ENCODE measurements at places on chromosomes 6 and 20.

- no peak for DNase-seq
Measured at GRCh38 chr6:67336014-67336413, 1299.1 kb upstream of the ADGRB3 start.

- DNase-seq: no peak
Measured at GRCh38 chr20:58906111-58906510, 53.6 kb downstream of the GNAS start.

GRCh38 chr6:54109586-54109985 is 1.7 kb upstream of the MLIP start:
- no peak for DNase-seq

GRCh38 chr6:53284901-53285300 is 63.8 kb downstream of the ELOVL5 start:
- DNase-seq: no peak

GRCh38 chr6:28747631-28748157 is 176.1 kb downstream of the TRIM27 start:
- peak; percentile 80 for DNase-seq

DNA sequence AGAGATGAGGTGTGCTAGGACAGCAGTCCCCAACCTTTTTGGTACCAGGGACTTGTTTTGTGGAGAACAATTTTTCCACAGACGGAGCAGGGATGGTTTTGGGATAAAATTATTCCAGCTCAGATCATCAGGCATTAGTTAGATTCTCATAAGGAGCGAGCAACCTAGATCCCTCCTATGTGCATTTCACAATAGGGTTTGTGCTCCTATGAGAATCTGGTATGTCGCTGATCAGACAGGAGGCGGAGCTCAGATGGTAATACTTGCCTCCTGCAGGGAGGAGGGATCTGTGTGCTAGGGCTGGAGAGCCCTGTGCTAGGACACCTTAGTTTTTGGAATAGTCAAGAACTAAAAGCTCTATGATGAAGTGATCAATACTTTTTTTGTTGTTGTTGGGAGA is 2.5 kb downstream of the SMIM13 start:
- peak; percentile 30 for DNase-seq

DNA sequence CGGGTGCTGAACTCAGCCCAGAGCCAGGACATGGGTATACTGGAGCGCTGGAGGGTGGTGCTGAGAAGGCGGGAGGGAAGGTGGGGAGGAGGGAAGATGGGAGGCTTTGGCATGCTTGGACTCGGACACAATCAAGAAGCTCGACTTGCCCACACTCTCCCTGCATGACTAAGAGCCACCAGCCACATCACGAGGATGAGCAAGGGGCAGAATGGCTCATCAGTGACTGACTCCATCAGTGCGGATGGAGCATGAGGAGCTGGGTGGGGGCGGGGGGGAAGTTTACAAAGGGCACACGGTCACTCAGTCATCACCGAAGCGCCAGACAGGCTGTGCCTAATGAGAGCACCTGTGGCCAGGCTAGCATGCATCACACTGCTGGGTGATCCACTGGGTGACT is 222.8 kb downstream of the KIF16B start:
- DNase-seq: peak; percentile 2

DNA sequence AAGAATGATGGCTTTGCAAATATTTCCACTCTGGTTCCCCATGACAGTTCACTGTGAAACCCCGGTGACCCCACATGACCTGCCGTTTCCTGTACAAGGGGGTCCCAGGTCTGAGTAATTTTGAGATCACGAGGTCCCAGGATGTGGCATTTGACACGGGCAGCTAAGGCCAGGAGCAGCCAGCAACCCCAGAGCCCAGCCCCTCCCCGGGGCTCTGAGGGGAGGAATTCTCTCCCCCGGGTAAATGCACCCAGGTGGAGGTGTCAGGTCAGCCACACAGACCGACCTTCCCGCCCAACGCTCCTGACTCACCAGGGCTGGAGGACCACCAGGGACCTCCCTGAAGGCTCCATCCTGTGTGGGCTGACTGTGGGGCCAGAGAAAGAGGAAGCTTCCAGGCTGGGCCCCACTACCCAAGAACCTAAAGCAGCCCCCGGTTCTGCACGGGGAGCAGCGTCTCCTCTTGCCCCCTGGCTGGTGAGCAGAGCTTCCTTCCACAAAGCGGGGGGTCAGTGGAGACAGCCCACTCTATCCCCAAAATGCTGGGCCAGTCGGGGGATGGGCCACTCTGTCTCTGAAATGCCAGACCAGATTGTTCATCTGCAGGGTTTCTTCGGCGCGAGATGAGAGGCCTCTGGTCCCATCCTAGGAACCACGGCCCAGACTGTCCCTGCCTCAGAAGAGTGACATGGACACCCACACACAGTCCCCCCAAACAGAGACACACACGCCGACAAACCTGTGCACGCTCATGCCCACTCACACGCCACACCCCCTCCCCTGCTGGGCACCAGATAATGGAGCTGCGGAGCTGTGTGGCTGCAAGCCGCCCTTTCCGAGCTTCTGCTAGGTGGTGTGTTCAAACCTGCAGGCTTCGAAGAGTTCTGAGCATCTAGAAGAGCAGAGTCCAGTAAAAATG is 23.4 kb upstream of the SLCO4A1 start:
- no peak for DNase-seq

- no peak for DNase-seq
Measured at GRCh38 chr20:4814696-4815252, 93.1 kb downstream of the PRND start.

- no peak for DNase-seq
Measured at GRCh38 chr20:32912688-32913087, 54.0 kb downstream of the EFCAB8 start.

DNA sequence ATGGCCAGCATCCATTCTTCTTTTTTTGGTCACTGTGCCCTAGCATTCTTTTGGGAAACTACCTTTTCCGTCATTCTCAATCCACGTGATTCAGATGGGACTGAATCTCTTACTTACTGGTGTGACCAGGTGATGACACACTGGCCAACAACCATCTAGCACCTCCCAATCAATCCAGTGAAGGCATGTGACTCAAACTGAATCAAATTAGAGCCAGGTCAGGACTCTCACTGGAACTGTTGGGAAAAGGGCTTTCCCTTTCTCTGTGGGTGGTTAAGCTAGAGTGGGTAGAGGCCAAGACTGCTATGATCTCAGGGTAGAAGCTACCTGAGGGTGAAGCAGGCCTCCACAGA is 36.2 kb upstream of the ZMYND8 start:
- DNase-seq: peak; percentile 72

DNA sequence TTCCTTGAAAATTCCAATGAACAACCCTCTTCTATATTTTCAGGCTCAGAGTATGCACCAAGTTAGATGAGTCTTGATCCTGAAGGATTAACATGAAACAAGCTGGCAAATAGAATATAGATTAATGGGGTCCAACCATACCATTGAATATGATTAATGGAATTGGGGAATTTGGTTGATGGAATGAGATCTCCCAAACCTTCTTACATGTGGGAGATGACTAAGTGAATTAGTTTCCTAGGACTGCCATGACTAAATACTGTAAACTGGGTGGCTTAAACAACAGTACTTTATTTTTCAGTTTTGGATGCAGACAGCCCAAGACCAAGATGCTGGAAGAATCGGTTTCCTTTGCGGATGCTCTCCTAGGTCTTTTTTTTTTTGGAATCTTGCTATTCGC is 347.0 kb downstream of the QKI start:
- DNase-seq: no peak

- no peak for DNase-seq
Measured at GRCh38 chr6:1736346-1737105, 126.8 kb downstream of the FOXC1 start.

DNA sequence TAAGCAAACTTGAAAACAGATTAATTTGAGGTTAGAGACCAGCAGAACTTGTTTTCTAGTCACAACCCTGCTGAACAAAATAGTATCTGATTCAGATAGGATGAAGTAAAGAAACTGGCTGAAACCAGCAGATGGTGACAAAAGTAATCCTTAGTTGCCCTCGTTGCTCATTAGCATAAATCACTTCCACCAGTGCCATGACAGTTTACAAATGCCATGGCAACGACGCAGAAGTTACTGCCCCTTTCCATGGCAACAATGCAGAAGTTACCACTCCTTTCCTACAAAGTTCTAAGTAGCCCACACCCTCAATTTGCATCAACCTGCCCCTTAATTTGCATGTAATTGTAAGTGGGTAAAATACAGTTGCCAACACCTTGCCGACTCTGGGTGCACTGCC is 23.7 kb downstream of the SNRPB start:
- DNase-seq: no peak

GRCh38 chr20:15976047-15976736 is 597.1 kb downstream of the KIF16B start:
- DNase-seq: no peak

DNA sequence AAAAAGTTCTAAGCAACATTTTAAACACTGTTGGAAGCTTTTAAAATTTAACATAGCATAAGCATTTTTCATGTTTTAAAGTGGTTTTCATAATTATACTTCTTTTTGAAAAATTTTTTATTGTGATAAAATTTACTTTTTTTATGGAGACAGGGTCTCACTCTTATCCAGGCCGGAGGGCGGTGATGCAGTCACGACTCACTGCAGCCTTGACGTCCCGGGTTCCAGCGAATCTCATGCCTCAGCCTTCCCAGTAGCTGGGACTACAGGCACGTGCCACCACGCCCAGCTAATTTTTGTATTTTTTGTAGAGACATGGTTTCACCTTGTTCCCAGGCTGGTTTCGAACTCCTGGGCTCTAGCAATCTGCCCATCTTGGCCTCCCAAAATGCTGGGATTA is 46.1 kb upstream of the TULP4 start:
- no peak for DNase-seq

GRCh38 chr6:148943451-148943850 is 196.6 kb downstream of the UST start:
- DNase-seq: no peak

DNA sequence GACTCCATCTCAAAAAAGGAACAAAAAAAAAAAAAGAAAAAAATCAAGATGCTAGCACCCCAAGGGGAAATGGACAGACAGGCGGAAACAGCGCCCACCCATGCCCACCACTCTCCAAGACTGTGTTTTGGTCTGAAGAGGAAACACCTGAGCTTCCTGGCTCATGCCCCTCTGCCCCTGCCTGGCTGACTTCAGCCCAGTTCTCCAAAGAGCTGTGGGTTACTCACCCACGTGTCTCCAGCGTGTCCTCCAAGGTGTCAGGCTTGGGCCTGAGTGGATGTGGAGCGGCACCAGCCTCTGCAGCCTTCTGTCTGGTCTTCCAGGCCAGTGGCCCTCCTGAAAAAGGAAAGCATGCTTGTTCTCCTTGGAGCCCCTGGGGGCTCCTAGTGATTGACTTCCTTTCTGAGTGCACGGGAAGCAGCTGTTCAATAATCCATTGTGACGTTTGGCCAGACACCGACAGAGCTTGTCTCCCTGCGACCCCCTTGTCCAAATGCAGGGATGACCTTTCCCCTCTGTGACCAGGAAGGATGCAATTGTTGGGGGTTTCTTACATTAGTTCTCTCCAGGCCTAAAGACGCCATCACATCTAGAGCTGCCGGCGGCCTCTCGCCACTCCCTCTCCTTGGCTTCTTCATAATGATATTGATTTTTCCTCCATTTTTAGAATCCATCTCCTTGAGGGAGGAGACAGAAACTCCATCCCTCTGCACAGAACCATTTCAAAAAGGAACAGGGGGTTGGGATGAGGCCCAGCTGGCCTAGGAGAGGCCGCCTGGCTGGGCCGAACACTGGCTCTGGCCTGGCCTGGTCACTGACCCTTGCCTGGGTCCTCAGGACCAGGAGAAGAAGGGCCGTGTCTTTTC is 58.4 kb downstream of the ADNP start:
- no peak for DNase-seq

DNA sequence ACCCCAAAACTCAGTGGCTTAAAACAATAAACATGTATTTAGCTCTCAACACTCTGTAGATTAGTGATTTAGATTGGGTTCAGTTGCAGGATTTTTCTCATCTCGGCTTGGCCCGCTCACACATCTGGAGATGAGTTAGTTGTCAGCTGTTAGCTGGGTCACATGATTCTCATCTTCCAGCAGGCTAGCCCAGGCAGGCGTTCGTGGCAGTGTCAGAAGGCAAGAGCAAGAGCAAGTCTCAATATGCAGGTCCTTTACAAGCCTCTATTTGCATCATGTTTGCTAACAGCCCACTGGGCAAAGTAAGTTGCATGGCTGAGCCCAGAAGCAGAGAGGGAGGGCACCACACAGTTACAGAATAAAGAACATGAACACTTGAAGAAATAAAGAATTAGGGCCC is 83.6 kb upstream of the MYLIP start:
- no peak for DNase-seq

GRCh38 chr20:57794600-57795341 is 85.0 kb upstream of the PMEPA1 start:
- DNase-seq: peak; percentile 41

GRCh38 chr6:143126574-143126941 is 65.9 kb downstream of the AIG1 start:
- DNase-seq: no peak

GRCh38 chr6:34736823-34737222 is 20.5 kb upstream of the SNRPC start:
- no peak for DNase-seq

GRCh38 chr6:36834576-36835341 is 4.5 kb downstream of the CPNE5 start:
- no peak for DNase-seq

- DNase-seq: no peak
Measured at GRCh38 chr20:38927902-38928578, 1.8 kb downstream of the FAM83D start.

GRCh38 chr6:16929809-16930208 is 168.5 kb upstream of the ATXN1 start:
- DNase-seq: peak; percentile 99

DNA sequence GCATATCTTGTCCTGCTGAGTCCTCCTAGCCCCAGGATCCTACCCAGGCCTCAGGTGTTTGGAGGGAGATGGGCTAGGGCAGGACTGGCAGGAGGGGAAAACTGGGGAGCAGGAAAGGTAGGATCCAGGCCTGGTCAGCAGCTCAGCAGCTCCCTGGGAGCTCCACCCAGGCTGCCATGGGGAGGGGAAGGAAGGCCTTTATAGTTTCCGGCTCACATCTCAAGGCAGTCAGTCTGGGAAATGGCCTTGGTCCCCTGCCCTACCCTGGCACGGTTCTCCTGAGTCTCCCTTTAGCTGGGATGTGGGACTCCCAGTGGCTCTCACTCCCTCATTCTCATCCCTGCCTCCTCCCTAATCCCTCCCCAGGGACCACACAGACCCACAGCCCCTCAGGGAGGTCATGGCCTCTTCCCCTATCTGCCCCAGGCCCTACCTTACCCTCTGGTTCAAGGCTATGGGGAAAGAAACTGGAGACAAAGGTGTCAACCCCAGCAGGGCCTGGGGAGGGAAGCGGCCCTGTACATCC is 1.6 kb downstream of the SLC44A4 start:
- no peak for DNase-seq

- DNase-seq: no peak
Measured at GRCh38 chr6:42030585-42031506, 19.5 kb upstream of the TAF8 start.

- no peak for DNase-seq
Measured at GRCh38 chr6:79260772-79261171, 26.3 kb upstream of the HMGN3 start.

GRCh38 chr6:40347571-40348011 is 239.6 kb downstream of the LRFN2 start:
- DNase-seq: no peak

GRCh38 chr20:42272516-42272915 is 654.3 kb upstream of the CHD6 start:
- DNase-seq: no peak

Measured in HFFc6 (cell line).